ENCODE measurements at places on chromosomes 5 and 9.

- DNase-seq, result no peak
These were observed 111.0 kb upstream of the PTCH1 start for GRCh38 chr9:95627802-95628201.

- DNase-seq, result no peak
These were observed 174.0 kb upstream of the PPP2R2B start for GRCh38 chr5:147052519-147052918.

DNA sequence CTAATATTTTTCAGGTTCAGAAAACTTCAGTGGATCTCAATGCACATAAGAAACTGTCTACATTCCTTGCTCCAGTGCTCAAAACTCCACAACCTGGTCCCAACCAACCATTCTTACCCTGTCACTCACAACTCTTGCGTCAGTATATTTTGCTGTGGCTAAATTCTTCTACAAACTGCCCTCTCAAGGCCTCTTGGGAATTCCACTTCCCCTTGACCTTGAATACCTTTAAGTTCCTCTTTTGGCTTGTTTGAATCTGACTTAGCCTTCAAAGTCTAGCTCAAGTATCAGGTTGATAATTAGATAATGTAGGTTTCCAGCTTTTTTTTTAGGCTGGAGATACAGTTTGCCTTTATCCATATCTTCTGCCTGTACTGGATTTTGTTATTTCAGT lies 128.3 kb downstream of the SLF1 start:
- DNase-seq, result no peak

DNA sequence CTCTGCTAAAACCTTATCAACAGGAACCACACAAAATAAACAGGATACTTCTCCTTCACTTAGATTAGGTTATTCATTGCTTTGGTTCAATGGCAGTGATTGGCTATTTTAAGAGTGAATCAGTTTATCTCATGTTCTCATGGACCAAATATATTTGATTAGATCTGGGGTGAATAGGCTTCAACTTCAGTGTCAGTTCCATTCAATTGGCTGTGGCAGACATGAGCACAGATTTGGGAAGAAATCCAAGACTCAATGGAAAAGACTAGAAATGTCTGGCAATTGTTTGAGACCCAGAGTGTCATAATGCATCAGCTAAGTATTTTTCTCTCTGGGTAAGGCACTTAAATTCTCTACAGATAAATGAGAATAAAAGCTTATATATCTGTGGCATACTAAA lies 37.1 kb downstream of the CDH18 start:
- no peak for DNase-seq

DNA sequence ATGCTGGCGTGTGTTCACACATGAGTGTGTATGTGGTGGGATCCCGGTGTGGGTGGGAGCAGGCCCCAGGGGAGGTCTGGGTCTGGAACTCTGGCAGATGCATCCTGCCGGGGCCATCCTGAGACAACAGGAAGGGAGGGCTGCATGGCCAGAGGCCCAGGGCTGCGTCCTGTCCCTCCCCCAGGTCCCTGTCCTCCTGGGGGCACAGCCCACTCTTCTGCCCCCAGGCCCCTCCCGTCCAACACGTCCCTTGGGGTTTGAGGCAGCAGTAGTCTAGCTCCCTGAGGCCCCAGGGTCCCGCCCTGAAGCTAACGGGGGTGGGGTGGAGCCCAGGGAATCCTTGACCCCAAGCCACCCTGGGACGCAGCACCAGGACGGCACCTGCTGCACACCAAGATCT lies 16.6 kb downstream of the FLT4 start:
- no peak for DNase-seq

GRCh38 chr5:32068561-32068960 lies 105.6 kb downstream of the GOLPH3 start:
- DNase-seq, result no peak

GRCh38 chr5:167905919-167906853 lies 385.3 kb upstream of the WWC1 start:
- DNase-seq, result no peak

GRCh38 chr9:8206720-8207119 lies 407.1 kb upstream of the DMAC1 start:
- no peak for DNase-seq

GRCh38 chr5:93343570-93343969 lies 237.4 kb downstream of the NR2F1-AS1 start:
- DNase-seq, result no peak

DNA sequence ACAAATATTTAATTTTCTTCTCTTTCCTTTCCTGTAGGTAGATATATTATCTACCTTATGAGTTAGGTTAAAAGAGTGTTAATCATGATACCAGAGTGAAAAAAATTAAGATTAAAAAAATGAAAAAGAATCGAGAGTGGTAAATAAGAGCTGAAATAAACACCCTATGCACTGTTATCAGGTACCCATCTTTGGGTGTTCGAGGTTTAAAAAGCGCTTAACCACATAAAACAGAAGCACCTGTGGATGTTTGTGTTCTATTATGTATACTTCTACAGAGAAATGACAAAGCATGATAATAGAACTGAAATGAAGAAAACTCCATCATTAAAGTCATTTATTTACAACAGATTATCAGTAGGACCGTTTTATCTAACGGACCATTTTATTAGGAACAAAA lies 25.7 kb upstream of the GCNT4 start:
- no peak for DNase-seq

DNA sequence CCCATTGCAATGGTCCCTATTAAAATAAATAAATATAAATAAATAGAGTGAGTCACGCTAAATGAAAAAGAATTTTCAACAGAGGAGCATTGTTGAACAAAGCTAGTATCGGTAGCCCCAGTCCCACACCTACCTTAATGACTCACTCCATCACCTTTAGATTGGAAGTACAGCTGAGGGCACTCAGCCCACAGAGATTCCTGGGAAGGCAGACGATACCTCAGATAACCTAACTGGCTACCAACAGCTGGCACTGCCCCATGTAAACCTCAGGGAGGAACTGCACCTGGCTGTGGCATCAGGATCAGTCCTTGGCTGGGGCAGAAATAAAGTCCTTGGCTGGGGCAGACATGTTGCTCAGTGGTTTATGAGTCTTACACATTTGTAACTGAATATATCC lies 49.3 kb downstream of the SPRY4 start:
- DNase-seq, result no peak

GRCh38 chr9:14063756-14064155 lies 250.2 kb downstream of the NFIB start:
- DNase-seq, result no peak

- DNase-seq, result no peak
These were observed 2.0 kb upstream of the TRIM14 start for GRCh38 chr9:98121058-98121457.

GRCh38 chr9:83066771-83067170 lies 3.8 kb upstream of the RASEF start:
- DNase-seq, result peak; percentile 80

DNA sequence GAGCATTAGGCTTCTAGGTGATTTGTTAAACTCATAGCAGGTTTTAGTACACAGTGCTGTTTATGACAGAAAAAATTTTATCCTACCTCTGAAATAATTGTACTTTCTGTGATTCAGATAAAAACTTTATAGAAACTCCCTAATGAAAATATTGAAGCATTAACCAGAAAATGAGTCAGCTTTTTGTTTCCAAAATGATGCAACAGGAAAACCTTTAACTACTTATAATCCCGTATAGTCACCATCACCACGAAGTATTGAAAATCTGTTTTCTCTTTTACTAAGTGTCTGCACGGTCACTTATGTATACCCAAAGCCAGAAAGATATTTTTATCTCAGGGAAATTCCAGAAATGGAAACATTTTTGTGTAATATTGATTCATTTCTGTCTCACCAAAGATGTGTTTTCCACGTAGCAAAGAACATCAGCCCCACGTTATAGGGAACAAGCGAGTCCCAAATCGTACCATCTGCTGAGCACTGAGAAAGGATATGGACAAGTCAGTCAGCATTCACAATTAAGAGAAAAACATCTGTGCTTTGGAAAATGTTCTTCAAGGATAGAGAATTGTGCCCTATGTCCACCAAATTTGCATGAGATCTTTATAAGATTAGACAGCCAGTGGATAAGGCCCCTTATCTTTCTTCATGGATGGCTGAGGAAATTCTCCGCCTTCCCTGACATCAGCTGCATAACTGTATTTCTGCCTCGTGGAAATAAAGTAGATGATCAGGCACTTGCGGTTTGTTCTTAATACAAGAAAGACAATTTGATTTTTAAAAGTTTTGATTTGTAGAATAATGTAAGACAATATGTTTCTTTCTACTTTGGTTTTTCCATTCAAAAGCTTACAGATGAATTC lies 41.9 kb downstream of the TNFAIP8 start:
- peak; percentile 73 for DNase-seq

GRCh38 chr9:4147476-4148230 lies 152.2 kb downstream of the GLIS3 start:
- no peak for DNase-seq

DNA sequence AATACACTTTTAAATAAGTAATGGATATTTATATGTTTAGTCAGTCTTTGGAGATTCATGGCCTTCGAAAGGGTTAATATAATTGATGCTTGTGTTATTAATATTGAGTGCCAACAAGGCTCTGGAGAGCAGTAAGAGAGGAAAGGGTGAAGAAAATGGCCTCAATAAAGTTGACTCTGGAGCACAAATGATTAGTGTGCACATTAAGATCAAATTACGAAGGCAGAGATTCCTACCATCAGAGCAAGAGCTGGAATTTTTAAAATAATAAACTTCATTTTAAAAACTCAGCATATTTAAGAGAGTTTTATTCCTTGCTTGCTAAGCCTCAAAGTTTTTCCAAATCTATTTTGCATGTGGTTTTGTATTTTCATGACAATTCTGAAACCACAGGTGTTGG lies 14.8 kb downstream of the SLC44A1 start:
- no peak for DNase-seq

DNA sequence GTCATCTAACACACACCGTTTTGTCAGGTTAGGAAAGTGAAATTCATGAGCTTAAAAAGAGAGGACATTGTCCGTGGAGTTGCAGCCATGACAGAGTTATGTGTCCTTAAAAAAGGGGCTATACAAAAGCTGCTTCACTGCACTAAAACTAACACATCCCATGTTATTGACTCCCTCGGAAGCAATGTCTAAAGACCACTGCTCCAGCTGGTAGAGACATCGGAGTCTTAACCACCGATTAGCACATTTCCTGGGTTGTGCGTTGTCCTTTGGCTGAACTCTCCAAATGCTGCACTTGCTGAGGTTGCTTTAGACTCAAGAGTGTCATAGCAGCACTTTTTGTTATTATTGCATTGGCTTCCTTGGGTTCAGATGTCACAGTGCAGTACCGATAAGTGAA lies 128.3 kb upstream of the C9orf72 start:
- no peak for DNase-seq

DNA sequence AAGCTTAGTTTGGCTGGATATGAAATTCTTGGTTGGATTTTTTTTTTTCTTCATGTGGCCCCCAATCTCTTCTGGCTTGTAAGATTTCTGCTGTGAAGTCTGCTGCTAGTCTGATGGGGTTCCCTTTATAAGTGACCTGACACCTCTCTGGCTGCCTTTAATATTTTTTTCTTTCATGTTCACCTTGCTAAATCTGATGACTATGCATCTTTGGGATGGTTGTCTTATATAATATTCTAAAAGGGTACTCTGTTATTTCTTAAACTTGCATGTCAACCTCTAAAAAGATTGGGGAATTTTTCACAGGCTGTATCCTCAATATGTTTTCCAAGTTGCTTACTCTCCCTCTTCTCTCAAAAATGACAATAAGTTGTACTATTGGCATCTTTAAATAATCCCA lies 500.0 kb downstream of the CAAP1 start:
- DNase-seq, result no peak

DNA sequence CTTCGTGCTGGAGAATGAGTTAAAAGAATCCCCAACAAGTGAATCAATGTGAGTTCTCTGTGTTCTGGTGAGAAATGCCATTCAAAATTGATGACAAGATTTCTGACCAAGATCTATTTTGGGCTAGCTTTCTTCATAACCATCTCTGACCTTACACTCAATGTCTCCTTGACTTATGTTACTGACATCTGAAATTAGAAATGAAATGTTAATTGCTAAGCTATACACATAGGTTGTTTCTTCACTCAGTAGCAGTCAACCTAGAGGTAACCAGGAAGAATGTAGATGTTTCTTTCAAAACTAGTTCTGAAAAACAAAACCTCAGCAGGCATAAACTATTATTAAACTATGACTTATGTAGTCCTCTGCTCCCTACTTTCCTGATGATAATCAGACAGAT lies 2220.7 kb upstream of the C9orf72 start:
- no peak for DNase-seq

DNA sequence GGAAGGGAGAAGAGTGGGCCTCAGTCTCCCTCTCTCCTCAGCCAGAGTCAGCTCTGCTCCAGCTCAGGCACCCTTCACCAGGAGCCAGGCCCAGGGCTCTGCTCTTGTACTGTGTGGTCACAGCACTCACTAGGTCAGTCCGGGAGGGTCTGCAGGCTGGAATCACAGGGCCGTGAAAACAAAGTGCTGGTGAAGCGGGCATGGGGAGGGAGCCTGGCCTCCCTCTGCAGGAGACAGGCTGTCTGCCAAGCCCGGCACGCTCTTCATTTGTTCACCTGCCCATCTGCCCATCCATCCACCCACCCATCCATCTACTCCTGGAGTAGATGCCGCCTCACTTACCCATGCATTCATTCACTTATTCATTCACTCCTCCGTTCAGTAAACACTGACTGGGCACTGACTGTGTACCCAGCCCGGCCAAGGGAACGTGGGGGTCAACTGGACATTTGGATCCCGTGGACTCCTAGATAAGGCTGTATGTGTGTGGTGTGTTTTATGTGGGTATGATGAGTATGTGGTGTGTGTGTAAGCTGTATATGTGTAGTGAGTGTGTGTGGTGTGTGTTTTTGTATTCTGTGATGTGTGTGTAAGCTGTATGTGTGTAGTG lies 3.6 kb downstream of the SPAAR start:
- DNase-seq, result no peak

GRCh38 chr5:154117050-154117449 lies 73.5 kb upstream of the GALNT10 start:
- no peak for DNase-seq

GRCh38 chr9:93667006-93667405 lies 90.6 kb downstream of the PHF2 start:
- no peak for DNase-seq

GRCh38 chr9:89553451-89554010 lies 51.3 kb upstream of the GADD45G start:
- DNase-seq, result no peak

GRCh38 chr5:95734906-95735305 lies 3.8 kb downstream of the RHOBTB3 start:
- DNase-seq, result no peak

- no peak for DNase-seq
These were observed 10.9 kb downstream of the AQP3 start for GRCh38 chr9:33436445-33436844.

- DNase-seq, result no peak
These were observed 239.6 kb downstream of the FANCC start for GRCh38 chr9:95077766-95078370.

- DNase-seq, result no peak
These were observed 29.9 kb downstream of the COL15A1 start for GRCh38 chr9:98973576-98973975.

DNA sequence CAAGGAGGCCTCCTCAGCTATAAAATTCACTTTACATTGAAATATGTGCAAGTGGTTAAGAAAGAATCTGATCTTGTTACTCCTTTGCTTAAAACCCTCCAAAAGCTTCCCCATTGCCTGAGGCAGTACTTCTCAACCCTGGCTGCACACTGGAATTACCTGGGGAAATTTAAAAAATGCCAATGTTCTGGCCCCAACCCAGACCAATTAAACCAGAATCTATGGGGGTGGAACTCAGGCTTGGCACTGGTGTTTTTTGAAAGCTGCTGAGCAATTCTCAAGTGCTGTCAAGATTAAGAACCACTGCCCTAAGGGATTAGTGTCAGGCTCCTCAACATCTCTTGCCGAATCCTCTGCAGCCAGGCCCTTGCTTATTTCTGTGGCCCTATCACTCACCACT lies 269.6 kb downstream of the ELAVL2 start:
- no peak for DNase-seq
